Hematopoietic multipotent progenitor cell treated with erythropoietin and hydrocortisone succinate and interleukin-3 and kit ligand, for 8 days (in vitro differentiated cells): ENCODE measurements at places on chromosomes 11 and 22.

DNA sequence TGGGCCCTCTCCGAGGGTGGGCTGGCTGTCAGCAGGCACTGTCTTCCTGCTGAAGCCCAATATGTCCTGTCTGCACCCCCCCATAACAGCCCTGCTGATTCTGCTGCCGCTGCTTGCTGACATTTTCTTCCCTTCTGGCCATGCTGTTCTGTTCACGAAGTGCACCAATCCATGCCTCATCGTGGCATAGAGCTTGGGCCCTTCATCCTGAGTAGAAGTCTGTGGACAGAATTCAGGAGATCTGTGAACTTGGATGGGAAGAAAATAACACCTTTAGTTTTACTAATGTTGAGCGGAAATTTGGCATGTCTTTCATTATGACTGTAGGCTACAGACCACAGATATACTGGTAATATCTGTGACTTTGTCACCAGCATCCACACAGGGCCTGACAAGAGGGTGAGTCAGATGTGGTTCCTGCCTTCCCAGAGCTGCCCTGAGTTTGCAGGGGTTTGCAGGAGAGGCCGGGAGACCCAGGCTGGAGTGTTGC, 14.1 kb upstream of the KIAA0930 start:
- DNase-seq, result no peak

- DNase-seq, result peak; percentile 39
These were observed 42.2 kb downstream of the FLI1 start for GRCh38 chr11:128735935-128736605.

DNA sequence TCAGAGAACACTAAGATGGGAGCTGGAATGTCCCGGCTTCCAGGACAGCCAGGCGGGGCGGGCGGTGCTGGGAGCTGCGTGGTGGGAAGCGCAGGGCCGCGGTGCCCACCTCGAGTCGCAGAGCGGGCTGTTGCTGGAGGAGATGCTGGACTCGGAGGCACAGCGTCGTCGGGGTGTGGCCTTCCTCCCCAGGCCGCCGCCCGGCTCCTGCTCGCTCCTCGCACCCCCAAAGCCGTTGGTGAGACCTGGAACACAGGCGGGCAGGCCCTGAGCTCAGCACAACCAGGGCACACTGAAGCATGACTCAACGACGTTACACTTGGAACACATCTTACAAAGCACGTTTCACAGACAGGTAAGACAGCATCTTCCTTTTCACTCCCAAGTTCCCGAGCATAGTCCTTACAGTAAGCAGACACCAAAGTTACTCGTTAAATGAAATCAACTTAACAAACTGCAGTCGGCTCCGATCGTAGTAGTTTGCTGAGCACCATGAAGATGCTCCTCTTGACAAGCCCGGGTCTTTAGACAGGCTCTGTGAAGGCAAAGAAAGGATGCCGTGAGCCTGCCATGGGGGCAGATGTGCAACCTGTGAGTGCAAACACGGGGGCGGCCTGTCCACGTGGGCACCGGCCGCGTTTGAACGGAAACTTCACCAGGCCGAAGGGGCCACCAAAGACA, 50.0 kb downstream of the BRD1 start:
- no peak for DNase-seq

- peak; percentile 74 for DNase-seq
These were observed 54.6 kb downstream of the SPECC1L start for GRCh38 chr22:24325105-24325757.

DNA sequence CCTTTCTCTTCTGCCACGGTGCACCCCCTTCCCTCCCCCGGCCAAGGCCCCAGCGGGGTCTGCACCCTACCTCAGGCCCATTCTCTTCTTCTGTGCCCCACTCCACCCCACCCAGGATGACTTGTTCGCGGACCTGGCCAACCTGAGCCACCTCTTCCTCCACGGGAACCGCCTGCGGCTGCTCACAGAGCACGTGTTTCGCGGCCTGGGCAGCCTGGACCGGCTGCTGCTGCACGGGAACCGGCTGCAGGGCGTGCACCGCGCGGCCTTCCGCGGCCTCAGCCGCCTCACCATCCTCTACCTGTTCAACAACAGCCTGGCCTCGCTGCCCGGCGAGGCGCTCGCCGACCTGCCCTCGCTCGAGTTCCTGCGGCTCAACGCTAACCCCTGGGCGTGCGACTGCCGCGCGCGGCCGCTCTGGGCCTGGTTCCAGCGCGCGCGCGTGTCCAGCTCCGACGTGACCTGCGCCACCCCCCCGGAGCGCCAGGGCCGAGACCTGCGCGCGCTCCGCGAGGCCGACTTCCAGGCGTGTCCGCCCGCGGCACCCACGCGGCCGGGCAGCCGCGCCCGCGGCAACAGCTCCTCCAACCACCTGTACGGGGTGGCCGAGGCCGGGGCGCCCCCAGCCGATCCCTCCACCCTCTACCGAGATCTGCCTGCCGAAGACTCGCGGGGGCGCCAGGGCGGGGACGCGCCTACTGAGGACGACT, 15.9 kb downstream of the RTN4RL2 start:
- DNase-seq, result peak; percentile 38

DNA sequence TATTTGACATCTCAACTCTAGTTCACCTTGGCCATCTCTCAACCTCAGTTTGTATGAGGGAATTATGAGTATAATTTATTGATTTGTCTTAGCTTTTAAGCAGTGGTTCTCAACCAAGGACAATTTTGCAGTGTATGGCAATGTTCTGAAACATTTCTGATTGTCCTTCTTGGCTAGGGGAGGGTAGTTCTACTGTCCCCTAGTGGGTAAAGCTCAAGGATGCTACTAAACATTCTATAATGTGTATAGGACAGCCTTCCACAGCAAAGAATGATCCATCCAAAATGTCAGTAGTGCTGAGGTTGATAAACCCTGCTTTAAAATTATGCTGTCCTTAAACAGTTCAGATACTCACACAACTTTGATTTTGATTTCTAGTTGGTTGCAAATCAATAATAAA, 78.1 kb upstream of the ALKBH3 start:
- DNase-seq, result peak; percentile 59

DNA sequence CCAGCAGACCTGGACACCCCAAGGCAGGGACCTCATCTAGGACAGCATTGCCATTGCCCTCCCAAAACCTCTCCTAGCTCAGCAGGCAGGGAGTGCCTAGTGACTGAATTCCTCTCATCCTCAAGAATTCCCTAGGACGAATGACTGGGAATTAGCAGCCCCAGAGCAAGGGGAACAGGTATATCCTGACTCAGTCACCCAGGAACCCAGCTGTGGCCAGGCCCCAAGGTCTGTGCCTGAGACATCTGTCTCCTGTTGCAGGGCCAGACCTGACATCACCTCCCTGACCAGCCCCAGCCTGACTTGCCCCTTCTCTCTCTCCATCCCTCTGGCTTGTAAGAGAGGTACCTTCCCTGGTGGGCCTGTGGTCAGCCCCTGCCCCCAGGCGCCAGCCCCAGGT, 39.0 kb upstream of the SUSD2 start:
- no peak for DNase-seq

- no peak for DNase-seq
These were observed 10.9 kb downstream of the CYB561A3 start for GRCh38 chr11:61350803-61351202.

DNA sequence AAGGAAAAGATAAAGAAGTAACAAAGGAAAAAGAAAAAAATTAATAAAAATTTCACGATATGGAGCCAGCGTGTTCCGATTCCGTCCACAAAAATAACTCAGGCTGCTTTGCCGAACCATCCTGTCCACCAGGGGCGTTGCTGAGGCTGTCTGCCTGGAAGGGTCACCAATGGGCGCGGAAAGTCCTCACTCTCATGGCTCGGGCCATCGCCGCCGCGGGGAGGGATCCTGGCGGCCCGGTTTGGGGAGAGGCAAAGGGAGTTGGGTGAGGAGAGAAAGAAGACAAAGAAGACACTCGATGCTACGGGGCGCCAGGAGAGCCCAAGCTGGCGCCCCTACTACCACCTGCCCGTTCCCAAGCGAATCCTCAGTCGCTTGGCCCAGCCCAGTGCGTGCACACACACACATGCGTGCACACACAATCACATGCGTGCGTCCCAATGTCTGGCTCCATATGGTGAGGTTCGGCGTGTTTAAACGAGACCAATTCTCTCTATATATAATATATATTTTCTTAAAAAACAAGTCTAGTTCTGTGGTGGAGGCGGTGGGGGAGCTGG, 5.6 kb upstream of the PYGM start:
- DNase-seq, result no peak

GRCh38 chr11:70872955-70873735, 379.2 kb downstream of the SHANK2 start:
- no peak for DNase-seq

GRCh38 chr22:44728761-44729324, 23.5 kb upstream of the ARHGAP8 start:
- no peak for DNase-seq

GRCh38 chr22:45240104-45240809, 437 bp downstream of the KIAA0930 start:
- peak; percentile 28 for DNase-seq

GRCh38 chr11:12560861-12561260, 113.4 kb upstream of the TEAD1 start:
- DNase-seq, result no peak

DNA sequence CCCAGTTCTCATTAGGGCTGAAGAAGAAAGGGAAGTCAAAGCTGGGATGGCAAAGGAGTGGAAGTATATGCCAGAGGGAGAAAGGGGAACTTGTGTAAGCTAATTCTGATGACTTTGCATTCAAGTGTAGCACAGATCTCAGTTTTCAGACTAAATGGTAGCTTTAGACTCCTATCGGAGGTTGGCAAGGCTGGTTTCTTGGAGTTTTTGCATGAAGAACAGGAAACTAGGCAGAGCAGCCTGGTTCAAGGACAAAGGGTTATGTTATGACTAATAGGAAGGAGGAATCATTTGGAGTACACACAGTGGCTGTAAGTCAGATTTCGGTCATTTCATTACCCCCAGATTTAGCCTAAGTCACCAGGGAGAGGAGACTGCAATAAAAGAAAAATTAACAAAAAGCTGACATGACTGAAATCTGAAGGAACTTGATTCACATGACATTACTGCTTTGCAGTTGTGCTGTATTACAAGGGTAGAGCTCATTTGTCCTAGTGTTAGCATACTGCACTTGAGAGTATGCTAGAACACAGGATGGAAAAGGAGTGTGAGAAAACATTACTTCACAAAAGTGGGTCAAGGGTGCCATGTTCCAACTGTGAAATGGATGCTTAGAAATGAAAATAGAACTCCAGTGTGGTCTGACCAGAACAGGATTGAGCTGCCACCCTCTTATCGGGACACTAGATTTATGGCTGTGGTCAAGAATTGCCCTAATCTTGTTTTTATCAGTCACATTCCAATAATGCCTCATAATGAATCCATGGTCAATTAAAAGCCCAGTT, 23.6 kb downstream of the ADM start:
- no peak for DNase-seq

- DNase-seq, result no peak
These were observed 5.5 kb downstream of the PRDX5 start for GRCh38 chr11:64323373-64323772.

DNA sequence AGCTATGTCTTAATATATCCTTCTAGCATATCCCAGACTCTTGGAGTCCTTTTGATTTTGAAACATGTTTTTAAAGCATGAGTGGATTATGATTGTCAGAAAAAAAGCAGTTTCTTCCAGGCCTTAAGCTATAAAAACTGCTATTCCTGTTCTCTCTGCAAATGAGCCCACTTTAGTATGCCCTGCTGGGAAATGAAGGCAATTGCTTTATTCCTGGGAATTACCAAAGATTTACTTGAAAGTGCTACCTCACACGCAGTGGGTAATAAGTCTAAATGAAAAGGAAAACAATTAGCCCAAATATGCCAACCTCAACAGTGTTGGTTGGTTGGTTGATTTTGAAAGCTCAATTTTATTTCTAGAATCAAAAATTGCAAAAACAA, 17.2 kb upstream of the RCN1 start:
- no peak for DNase-seq

DNA sequence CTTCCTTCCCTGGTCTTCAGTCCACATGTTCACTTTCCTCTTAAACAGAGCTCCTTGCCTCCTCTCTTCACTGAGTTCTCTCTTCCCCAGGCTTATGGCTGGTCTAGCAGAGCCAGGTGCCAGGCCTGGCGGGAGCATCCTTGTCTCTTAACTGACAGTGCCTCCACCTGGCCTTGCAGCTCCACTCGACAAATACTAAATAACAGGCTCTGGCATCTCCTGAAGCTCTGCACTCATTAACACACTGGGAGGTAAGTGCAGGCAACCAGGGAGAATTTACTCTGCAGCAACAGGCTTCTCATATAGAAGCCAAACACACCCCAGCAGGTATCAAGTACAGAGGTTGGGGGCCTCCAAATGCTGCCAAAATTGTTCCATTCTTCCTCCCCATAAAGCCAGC, 438.1 kb downstream of the SOX6 start:
- no peak for DNase-seq

GRCh38 chr11:46306296-46306853, 28.9 kb downstream of the CREB3L1 start:
- DNase-seq, result no peak

- peak; percentile 68 for DNase-seq
These were observed 38.1 kb downstream of the LMO1 start for GRCh38 chr11:8225589-8226036.

DNA sequence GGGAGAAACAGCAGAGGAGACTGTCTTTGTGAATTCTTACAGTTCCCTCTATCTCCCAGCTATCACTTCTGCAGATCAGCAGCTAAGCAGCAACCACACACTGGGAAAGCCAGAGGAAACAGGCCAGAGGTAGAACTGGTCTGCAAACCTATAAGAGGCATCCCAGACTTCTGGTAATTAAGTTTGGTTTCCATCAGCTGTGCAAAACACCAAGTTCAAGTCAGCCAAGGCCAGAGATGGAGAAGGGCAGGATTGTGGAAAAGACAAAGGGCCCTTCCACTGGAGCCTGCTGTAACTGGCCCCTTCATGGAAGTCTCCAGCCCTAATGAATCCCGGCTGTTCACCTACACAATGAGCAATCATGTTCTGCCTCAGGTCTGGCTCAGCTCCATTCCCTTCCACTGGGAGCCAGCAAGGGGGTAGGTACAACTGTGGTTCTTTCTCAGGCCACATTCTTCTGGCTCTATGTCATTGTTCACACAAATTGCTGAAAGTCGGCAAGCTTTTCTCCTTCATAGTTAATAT, 4.6 kb upstream of the PAMR1 start:
- DNase-seq, result no peak

- DNase-seq, result peak; percentile 73
These were observed 9.4 kb downstream of the DRAP1 start for GRCh38 chr11:65928667-65929066.

GRCh38 chr22:30015846-30016245, 64.4 kb upstream of the HORMAD2 start:
- no peak for DNase-seq

DNA sequence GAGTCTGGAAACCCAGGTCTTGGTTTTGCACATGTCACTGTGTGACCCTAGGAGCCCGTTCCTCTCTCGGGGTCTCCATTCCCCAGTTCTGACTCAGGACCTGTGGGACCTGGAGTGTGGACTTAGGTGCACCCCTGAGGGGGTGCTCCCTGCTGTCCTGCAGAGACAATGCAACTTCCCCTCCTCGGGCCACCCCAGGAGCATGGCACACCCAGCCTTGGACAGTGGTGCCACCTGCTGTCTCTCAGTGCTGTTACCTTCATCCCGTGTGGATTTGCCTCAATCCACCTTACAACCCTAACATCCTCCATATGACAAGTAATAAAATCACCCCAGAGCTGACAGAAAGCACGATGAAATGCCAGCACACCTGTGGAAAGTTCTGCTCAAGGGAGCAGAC, 27.5 kb upstream of the CRYBB3 start:
- DNase-seq, result peak; percentile 73

- peak; percentile 57 for DNase-seq
These were observed 34.9 kb upstream of the OR10G7 start for GRCh38 chr11:124075841-124076651.
